Right atrium auricular region (tissue), 2 donors: ENCODE measurements at places on chromosomes 3 and 15.

DNA sequence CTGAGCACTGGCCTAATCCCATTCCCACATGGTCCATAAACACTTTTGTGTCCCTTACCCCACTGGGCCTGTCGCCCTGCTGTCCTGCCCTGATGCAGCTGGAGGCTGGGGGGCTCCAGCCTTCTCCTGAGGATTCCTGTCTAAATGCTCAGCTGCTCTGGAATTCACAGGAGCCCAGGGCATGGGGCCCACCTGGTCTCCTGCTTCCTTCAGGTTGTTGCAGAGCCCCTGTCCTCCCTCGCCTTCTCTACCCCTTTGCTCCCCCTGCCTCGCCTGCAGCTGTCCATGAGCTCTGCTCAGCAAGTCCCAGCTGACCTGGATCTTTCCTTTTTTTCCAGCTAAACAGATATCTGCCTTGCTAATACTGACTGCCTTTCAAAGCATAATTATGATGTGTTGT, 286.9 kb downstream of the XXYLT1 start:
- peak; percentile 16 for DNase-seq

GRCh38 chr15:51973220-51973619, 1.6 kb upstream of the LEO1 start:
- no peak for DNase-seq

DNA sequence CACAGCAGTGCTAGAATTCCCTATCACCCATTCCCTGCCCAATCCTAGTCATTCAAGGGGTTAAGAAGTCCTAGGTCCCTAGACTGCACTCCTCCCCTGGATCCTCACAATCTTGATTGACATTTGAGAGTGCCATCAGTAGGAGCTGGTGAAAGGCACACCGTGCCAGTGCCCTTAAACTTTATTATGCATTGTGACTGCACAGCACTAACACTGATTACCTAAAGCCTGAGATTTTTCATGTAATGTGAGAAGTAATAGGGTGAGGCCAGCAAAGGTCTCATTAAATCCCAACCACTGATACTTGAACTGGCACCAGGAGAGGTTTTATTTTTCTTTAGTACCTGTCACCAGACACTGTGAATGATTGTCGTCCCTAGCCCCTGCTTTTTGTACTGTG, 16.3 kb downstream of the GXYLT2 start:
- DNase-seq: no peak

GRCh38 chr3:195410546-195410945, 32.3 kb downstream of the ACAP2 start:
- no peak for DNase-seq

DNA sequence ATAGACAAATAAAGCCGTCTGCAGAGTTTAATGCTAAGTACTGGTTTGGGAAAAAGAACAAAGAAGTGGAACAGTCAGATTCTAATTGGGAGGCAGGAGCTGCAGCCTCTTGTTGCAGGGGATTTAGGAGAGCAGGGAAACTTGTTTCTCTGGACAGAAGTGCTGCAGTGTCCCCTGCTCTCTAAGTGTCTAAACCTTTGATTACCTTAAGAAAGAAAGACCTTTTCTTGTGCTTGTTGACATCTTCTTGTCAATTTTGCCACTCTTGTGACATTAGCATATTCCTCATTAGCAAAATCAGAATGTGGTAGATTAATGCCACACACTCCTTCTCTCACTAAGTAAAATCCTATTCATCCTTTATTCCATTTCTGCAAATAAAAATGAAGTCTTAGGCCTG, 38.8 kb downstream of the TRAT1 start:
- DNase-seq: no peak

DNA sequence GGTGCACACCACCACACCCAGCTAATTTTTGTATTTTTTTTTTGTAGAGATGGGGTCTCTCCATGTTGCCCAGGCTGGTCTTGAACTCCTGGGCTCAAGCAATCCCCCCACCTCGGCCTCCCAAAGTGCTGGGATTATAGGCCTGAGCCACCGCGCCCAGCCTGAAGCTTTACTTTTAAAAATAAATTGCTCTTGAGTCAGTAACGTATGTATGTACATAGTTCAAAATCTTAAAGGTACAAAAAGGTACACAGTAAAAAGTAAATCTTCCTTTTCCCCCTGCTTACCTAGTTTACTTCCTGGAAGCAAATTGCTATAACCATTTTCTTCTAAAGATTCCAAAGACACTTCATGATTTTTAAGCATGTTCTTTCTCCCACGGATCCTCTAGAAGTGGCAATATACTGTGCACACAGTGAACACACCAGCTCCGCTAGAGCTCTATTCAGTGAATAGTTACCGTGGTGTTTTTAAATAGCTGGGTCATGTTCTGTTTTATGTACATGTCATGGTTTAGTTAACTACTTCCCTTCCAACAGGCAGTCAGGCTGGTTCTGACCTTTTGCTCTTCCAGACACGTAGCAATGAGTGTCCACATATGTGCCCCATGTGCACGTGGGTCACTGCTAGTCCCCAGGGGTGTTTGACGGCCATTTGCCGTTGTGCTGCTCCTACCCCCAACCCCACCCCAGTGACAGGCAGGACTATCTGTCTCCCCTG, 82.1 kb downstream of the EEFSEC start:
- no peak for DNase-seq

DNA sequence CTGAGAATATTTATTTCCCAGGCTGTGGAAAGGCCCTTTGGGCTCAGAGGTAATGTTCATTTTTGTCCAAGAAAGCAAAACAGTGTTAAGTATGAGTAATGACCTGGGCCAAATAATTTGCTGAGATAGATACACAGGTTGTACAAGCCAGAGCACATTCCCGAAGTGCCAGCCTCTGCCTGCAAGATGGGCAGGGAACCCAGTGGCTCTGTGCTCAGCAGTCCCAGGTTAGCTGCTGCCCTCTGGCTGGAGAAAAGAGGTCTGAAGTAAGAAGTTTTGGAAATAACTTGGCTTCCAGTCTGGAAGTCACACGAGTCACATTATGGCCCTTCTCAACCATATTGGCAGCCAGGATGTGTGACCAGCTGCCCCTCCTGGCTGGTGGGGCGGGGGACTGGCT, 20.2 kb downstream of the MYZAP start:
- DNase-seq: no peak

GRCh38 chr15:40785164-40785563, 15.4 kb downstream of the C15orf62 start:
- no peak for DNase-seq

DNA sequence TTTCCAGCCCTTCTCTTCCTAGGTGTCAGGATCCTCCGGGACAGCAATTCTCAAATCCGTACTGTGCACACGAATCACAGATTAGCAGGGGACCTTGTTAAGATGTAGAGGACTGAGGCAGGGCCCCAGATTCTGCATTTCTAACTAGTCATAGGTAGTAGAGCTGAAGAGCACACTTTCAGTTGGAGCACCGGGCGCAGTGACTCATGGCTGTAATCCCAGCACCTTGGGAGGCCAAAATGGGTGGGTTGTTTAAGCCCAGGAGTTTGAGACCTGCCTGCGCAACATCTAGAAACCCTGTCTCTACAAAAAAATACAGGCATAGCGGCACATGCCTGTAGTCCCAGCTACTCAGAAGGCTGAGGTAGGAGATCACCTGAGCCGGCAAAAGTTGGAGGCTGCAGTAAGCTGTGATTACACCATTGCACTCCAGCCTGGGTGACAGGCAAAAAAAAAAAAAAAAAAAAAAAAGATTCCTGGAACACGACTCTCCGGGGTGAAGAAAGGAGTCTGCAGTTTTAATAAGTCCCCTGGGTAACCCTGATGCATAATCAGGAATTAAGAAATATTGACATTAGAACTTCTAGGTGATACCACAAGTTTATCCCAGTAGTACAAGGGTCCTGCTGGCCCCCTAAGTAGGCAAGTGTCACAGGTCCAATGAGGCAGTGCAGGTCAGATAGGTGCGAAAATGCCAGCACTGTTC, 21.4 kb upstream of the IGDCC3 start:
- no peak for DNase-seq

DNA sequence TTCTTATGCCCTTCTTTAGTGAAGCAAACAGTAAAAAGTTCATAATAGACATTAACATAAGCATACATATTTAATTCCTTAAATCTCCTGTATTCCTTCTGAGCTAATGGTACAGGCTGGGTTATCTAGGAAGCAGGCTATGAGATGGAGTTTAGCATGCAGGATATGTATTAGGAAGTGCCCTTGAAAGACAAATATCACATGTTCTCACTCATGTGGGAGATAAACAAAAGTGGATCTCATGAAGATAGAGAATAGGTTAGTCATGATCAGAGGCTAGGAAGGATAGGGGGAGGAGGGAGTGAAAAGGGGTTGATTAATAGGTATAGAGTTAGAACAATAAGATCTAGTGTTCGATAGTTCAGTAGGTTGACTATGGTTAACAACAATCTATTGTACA, 105.4 kb downstream of the CLASP2 start:
- no peak for DNase-seq

- DNase-seq: peak; percentile 98
These were observed at the start of gene ADAMTS17 for GRCh38 chr15:100341750-100342560. TSS of gene ADAMTS17 (minus strand) at chr15:100341975. CDS start at chr15:100341899, 76 bp downstream.

GRCh38 chr3:5160940-5161858, 26.3 kb upstream of the EDEM1 start:
- no peak for DNase-seq

GRCh38 chr3:21390136-21390535, 360.9 kb downstream of the ZNF385D start:
- DNase-seq: no peak

DNA sequence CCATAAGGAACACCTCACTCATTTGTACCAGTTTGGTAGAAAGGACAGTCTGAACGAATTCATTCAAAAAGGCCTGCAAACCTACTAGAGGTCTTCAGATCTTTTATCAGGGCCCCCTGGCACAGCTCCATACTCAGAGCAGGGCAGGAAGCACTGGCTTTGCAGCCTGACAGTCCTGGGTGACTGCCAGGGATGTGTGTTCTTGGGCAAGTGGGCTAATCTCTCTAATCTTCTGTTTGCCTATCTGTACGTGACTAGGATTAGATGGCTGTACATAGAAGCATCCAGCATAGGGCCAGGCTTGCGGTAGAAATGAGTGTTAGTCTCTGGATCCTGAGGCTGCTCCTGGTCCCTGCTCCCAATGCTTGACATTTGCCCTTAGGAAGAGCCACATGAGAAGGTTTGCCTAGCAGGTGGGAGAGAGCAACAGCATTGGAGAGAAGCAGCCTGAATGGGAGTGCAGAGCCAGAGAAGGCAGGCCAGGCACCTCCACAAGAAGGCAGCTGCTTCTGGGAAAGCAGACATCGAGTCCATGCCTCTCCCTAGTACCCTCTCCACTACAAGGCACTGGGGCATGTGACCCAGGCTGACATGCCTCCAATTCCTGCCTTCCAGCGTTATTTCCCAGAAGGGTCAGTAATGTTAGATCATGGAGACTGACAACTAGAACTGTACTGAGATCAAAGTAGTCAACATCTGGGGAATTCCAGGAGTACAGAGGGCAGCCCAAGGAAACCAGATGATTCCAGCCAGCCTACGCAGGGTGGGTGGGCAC, 1.0 kb upstream of the CXCR6 start:
- no peak for DNase-seq

GRCh38 chr3:15032650-15033049, 32.5 kb downstream of the MRPS25 start:
- no peak for DNase-seq

DNA sequence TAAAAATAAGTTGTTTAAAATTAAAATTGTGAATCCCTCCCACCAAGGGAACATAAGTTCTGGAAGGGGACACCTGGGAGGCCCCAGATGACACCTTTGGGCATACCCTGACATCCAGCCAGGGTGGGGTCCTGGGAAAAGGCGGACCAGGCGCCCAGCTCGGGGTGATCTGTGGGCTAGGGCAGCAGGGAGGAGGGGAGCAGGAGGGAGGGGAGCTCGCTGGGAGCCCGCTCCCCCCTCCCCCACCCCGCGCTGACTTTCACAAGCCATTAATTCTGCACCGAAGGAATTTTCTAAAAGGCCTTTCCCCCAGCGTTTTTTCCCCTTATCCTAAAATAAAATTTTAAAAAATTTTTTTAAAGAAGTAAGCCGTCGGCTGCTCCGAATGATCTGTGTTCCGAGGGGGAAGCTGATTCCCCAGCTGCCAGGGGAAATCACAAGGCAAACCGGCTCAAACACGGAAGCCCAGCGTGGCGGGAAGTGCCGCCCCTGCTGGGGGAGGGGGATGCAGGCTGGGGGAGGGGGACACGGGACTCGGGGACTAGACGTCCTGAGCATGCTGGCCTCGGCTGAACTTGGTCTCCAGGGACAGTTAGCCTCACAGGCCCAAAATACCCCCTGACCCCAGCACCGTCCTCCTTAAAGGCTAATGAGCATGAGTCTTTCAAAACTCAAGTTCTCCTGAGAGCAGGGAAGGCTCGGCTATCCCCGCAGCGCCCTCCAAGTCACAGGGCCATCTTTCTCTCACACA, 13.9 kb downstream of the PLXND1 start:
- peak; percentile 83 for DNase-seq
